ENCODE measurements at places on chromosomes 4 and X. TPM values are rescaled to one million over a fixed set of nuclear protein-coding genes. Genes with fewer than 3 reads are reported as not detected.

DNA sequence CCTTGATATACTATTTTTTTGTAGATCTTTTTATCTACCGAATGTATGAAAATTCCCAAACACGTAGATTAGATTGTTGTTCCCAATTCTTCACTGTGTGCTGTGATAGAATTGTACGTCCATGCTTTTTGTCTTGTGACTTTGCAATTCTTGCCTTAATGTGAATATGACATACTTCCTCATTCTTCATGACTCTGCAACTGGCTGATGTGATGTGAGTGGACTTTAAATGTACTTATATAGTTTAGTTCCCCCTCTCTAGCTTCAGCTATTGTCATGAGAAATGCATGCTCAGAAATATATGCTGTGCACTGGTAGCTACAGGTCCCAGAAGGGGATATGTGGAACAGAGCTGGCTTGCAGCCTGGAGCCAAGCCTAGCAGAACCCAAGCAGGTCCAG lies 89.4 kb downstream of the FTHL17 start:
- no peak for DNase-seq

GRCh38 chr4:126850286-126850685 lies 782.5 kb upstream of the INTU start:
- DNase-seq = no peak

- DNase-seq = no peak
Observed at GRCh38 chr4:110867251-110867960, 244.5 kb upstream of the PITX2 start.

GRCh38 chr4:84530454-84530853 lies 31.4 kb upstream of the NKX6-1 start:
- DNase-seq = no peak

DNA sequence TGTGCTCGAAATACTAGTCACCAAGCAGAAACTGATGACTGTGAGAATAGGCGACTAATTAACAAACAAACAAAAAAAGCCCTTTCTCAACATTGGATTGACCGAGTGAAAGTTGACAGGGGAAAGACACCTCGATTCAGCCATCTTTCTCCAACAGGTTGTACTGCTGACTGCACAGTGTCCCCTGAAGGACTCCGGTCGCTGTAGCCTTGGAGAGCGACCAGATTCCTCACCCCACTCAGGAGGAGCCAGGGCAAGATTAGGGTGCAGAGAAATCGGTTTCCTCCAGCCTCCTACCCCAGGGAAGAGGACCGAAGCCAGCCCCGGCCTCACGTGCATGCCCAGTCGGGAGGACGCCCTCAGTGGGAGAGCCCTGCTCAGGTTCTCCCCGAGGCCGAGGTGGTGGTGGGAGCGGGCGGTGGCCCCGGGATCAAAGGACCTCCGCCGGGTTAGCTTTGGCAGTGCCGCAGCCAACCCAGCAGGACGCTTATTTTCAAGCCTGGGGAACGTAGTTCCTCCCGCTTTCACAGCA lies 1.1 kb upstream of the RAP1GDS1 start:
- DNase-seq = peak; percentile 69

Gene TMEM271
- not detected for polyA plus RNA-seq

- DNase-seq = no peak
Observed at GRCh38 chr4:53015681-53016080, 153.6 kb downstream of the RASL11B start.

Gene ENAM
- polyA plus RNA-seq = 0.08 TPM

- no peak for DNase-seq
Observed at GRCh38 chr4:11565899-11566298, 137.2 kb upstream of the HS3ST1 start.

Gene ARHGAP6
- polyA plus RNA-seq = 11.0 TPM

Gene HSFX2
- 0.14 TPM for polyA plus RNA-seq

- no peak for DNase-seq
Observed at GRCh38 chr4:99252746-99253145, 33.7 kb upstream of the ADH6 start.

Gene CCDC160
- polyA plus RNA-seq = 3.2 TPM

GRCh38 chr4:171846232-171846631 lies 33.0 kb downstream of the GALNTL6 start:
- no peak for DNase-seq

DNA sequence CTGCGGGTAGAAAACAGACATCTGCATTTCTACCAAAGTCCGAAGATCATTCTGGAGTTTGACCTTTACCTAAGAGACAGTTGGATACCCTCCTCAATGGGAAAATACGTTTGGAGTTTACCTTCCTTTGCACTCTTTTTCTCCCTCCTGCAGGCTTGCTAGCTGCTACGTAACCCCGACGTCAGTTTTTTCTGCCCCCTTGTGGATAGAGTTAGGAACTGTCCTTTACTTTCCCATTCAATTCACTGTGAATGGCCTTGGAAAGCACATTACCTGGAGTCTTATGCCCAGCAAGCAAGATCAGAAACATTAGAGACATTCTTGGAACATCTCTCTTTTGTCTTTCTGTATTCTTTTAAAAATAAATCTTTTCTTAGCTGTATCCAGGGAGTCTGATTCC lies 250.7 kb downstream of the NAP1L3 start:
- DNase-seq = no peak

DNA sequence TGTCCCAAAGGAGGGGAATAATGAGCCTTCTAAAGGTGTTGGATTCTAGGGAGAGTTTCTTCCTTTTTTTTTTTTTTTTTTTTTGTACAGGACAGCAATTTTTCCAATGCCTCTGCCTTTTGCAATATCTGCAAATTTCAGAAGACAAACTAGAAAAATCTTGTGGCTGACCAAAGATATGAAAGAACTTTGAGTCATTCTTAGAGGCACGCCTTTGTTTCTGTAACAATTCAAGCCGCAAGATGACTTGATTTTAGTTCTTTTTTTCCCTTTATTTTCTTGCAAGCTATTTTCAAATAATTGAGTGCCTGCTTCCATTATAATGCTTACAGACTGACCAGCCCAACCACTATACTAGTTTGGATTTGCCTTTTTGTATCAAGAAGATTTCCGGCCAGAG lies 47.6 kb upstream of the UXT start:
- no peak for DNase-seq

GRCh38 chr4:32268863-32269262 lies 1548.7 kb downstream of the PCDH7 start:
- DNase-seq = no peak

Gene VAMP7
- polyA plus RNA-seq = 29.9 TPM

GRCh38 chr4:112073181-112073580 lies 72.1 kb upstream of the FAM241A start:
- DNase-seq = no peak

- no peak for DNase-seq
Observed at GRCh38 chrX:46770817-46771163, 11.9 kb upstream of the SLC9A7 start.

DNA sequence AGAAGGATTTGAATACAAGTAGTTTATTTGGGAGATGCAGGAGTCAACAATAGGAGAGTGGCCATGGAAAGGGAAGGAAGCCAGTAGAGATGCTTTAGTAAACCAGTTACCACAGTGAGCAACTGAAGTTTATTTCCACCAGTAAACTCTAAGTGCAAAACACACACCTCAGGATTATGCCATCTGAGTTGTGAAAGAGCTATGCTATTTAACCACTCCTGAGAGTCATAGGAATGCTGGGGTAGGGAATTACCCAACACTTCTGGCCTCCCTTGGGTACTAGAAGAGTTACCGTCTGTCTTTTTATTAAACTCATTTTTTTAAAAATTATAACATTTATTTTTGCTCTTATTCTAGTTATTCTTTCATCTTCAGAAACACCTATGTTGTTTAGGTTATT lies 834.6 kb upstream of the AMOT start:
- no peak for DNase-seq

- DNase-seq = no peak
Observed at GRCh38 chrX:97155816-97156215, 272.1 kb downstream of the RPA4 start.

Gene SPANXB1
- not detected for polyA plus RNA-seq

- DNase-seq = no peak
Observed at GRCh38 chrX:32987142-32987541, 224.2 kb downstream of the DMD start.

Measured in psoas muscle (tissue), 8 donors.